ENCODE measurements at places on chromosomes 1 and 21. TPM values are rescaled to one million over a fixed set of nuclear protein-coding genes. Genes with fewer than 3 reads are reported as not detected.

CD160 gene
- 0.28 TPM for total RNA-seq

- H3K4me1 ChIP-seq = peaks cover 68% of the 10 kb centered on the region
- no peak overlapping the region for H3K27ac ChIP-seq
- no peak for DNase-seq
- peaks cover 9% of the 10 kb centered on the region for H3K36me3 ChIP-seq
- H3K4me3 ChIP-seq = peak overlapping the region; percentile 4
Measured at GRCh38 chr1:110341872-110342331, 2.7 kb downstream of the RBM15 start.

- H3K36me3 ChIP-seq = no peaks in the 10 kb centered on the region
- H3K4me3 ChIP-seq = no peak overlapping the region
- DNase-seq = no peak
Measured at GRCh38 chr1:97365026-97365425, 555.8 kb downstream of the DPYD start.

- no peak overlapping the region for H3K27ac ChIP-seq
- H3K4me3 ChIP-seq = no peak overlapping the region
- H3K27me3 ChIP-seq = no peaks in the 10 kb centered on the region
Measured at GRCh38 chr1:102858695-102859094, 249.6 kb downstream of the COL11A1 start.

INPP5B gene
- total RNA-seq = 44.5 TPM

- peaks cover 53% of the 10 kb centered on the region for H3K4me1 ChIP-seq
- no peaks in the 10 kb centered on the region for H3K36me3 ChIP-seq
- peak overlapping the region; percentile 28 for H3K4me3 ChIP-seq
Measured at GRCh38 chr1:209648931-209649776, 3.1 kb downstream of the LAMB3 start.

GRCh38 chr1:211217392-211217791 lies 41.8 kb upstream of the RCOR3 start:
- H3K36me3 ChIP-seq = no peaks in the 10 kb centered on the region
- no peak for DNase-seq
- H3K4me1 ChIP-seq = no peaks in the 10 kb centered on the region
- H3K4me3 ChIP-seq = no peak overlapping the region
- no peak overlapping the region for H3K27ac ChIP-seq

DNA sequence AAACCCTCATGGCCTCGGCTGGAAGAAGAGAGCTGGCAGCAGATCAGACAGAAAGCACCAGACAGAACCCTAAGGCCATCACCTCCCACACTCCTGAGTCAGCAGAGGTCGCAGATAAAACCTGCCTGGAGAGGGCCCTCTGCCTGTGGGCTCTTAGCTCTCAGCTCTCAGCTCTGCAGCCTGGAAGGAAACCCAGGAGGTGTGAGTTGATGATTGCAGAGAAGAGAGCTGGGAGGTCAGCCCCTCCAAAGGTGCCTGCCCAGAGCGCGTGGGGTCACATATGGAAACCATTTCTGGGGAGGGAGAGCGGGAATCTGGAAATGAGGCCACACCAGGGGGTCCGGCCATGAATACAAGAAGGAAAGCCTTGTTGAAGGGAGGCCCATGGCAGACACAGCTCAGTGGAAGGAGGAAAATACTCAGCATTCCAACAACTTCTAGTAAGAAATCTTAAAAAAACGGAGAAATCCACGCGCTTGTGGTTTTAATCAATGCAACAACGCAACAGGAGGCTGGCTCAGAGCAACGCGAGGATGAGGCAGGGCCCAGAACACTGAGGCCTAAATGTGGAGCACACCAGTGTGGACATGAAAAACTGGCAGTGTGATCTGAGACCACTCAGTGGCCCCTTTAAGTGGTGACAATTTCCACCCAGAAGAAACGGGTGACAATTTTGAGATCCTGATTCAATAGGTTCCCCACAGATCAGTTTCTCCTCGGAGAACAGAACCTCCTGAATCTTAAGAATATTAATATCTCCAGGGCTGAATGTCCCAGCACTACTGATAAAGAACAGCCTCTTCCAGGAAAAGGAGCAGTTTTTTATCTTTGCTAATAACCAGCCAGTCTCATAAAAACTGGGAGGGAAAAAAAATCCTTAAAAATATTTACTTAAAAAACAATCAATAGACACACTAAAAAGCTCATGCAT lies 45.7 kb downstream of the PSMG1 start:
- DNase-seq = no peak
- peaks cover 13% of the 10 kb centered on the region for H3K4me1 ChIP-seq
- no peaks in the 10 kb centered on the region for H3K27me3 ChIP-seq
- H3K4me3 ChIP-seq = no peak overlapping the region

GRCh38 chr1:3679098-3679555 lies 26.8 kb downstream of the TP73 start:
- H3K27me3 ChIP-seq = no peaks in the 10 kb centered on the region
- DNase-seq = no peak
- no peaks in the 10 kb centered on the region for H3K36me3 ChIP-seq
- H3K27ac ChIP-seq = no peak overlapping the region
- no peaks in the 10 kb centered on the region for H3K4me1 ChIP-seq

DNA sequence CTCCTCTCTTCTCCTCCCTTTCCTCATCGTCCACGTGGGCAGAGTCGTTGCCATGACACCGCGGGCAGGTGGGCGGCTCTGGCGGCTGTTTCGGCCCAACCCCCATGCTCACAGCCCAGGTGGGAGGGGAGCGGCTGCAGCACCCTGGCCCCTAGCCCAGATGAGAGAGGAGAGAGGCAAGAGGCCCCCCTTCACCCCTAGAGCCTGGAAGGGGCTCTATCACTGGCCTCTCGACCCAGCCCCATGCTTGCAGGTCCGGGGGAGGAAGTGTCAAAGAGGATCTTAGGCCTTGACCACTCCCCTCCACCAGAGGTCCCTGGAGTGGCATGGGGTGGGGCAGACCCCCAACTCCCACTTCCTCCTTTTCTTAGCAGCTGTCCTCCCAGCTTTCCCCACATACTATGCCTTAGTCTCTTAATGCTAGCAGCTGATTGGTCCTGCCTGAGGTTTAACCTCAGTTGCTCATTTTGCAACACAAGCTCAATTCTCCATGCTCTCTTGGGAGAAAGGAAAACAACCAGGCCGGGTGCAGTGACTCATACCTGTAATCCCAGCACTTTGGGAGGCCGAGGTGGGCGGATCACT lies 10.4 kb downstream of the DLGAP3 start:
- H3K4me3 ChIP-seq = no peak overlapping the region
- H3K4me1 ChIP-seq = no peaks in the 10 kb centered on the region
- H3K27ac ChIP-seq = no peak overlapping the region
- H3K27me3 ChIP-seq = no peaks in the 10 kb centered on the region
- no peak for DNase-seq

SH2D2A gene
- total RNA-seq = 1.1 TPM

GRCh38 chr21:27622631-27623030 lies 655.7 kb upstream of the ADAMTS5 start:
- H3K36me3 ChIP-seq = no peaks in the 10 kb centered on the region
- H3K4me1 ChIP-seq = no peaks in the 10 kb centered on the region
- DNase-seq = no peak
- H3K27me3 ChIP-seq = no peaks in the 10 kb centered on the region
- H3K4me3 ChIP-seq = no peak overlapping the region
- no peak overlapping the region for H3K27ac ChIP-seq

GRCh38 chr1:232353001-232353400 lies 276.9 kb downstream of the SIPA1L2 start:
- H3K36me3 ChIP-seq = no peaks in the 10 kb centered on the region
- no peaks in the 10 kb centered on the region for H3K27me3 ChIP-seq
- H3K4me1 ChIP-seq = no peaks in the 10 kb centered on the region
- H3K27ac ChIP-seq = no peak overlapping the region

DNA sequence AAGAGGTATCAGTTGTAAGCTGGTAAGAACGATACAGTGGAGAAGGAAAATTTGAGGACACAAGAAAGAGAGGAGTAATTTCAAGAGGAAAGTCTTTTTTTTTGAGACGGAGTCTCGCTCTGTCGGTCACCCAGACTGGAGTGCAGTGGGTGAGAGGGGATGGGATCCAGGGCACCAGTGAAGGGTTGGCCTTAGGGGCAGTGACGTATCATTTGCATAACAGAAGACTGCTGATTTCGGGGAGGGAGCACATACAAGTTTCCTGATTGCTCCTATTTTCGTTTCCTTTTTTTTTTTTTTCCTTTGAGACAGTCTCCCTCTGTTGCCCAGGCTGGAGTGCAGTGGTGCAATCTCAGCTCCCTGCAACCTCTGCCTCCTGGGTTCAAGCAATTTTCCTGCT lies 4.2 kb downstream of the S100A13 start:
- H3K4me1 ChIP-seq = peaks cover 6% of the 10 kb centered on the region
- no peak overlapping the region for H3K4me3 ChIP-seq
- DNase-seq = no peak
- no peaks in the 10 kb centered on the region for H3K36me3 ChIP-seq
- H3K27me3 ChIP-seq = no peaks in the 10 kb centered on the region

DNA sequence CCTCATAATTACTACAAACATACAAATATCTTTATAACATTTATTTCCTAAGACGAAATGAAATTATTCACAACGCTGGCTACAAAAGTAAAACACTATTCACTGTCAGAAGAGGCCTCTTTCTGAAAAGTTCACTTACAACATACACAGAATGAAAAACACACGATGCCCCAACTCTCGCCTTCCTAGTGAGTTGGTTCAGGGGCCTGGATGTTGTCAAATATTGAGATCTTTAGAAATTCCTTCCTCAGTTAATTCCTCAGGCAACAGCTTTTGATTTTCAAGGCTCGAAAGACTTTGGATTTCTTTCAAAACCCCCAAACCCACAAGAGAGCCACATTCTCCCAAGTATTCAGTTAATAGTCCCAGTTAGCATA lies 14.2 kb upstream of the KCNE1 start:
- no peak for DNase-seq
- H3K4me1 ChIP-seq = peaks cover 19% of the 10 kb centered on the region
- no peaks in the 10 kb centered on the region for H3K27me3 ChIP-seq
- H3K36me3 ChIP-seq = peaks cover 6% of the 10 kb centered on the region
- peak overlapping the region; percentile 96 for H3K27ac ChIP-seq
- peak overlapping the region; percentile 70 for H3K4me3 ChIP-seq

DNA sequence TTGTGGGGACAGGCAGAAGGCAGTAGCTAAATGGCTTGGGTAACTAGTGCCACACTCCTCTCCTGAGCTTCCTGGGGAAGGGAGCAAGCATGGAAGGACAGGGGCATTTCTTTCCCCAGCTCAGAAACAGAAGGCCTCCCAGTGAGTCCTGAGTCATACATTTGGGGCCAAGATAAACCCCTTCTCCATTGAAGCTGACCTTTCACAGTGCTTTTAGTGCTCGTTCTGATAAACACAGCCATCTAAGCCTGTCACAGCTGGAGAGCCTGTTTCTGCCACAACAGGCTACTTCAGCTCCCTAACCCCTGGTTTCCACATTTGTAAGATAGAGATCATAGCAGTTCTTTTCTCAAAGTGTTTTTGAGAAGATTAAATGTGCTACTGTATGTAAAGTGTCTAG lies 374.0 kb downstream of the LMX1A start:
- no peaks in the 10 kb centered on the region for H3K27me3 ChIP-seq
- no peaks in the 10 kb centered on the region for H3K36me3 ChIP-seq
- DNase-seq = no peak

GRCh38 chr1:246210756-246211155 lies 296.3 kb downstream of the SMYD3 start:
- H3K27me3 ChIP-seq = no peaks in the 10 kb centered on the region
- no peak for DNase-seq
- H3K27ac ChIP-seq = no peak overlapping the region
- H3K36me3 ChIP-seq = no peaks in the 10 kb centered on the region
- H3K4me3 ChIP-seq = no peak overlapping the region
- no peaks in the 10 kb centered on the region for H3K4me1 ChIP-seq

CACHD1 gene
- 5.3 TPM for total RNA-seq

- DNase-seq = no peak
- H3K4me1 ChIP-seq = peaks cover 13% of the 10 kb centered on the region
- H3K27me3 ChIP-seq = no peaks in the 10 kb centered on the region
- H3K27ac ChIP-seq = peak overlapping the region; percentile 95
- H3K4me3 ChIP-seq = no peak overlapping the region
- no peaks in the 10 kb centered on the region for H3K36me3 ChIP-seq
Measured at GRCh38 chr1:8343044-8343443, 25.1 kb downstream of the SLC45A1 start.

GRCh38 chr1:210800756-210801155 lies 333.2 kb downstream of the KCNH1 start:
- H3K27ac ChIP-seq = no peak overlapping the region
- H3K4me3 ChIP-seq = no peak overlapping the region
- no peak for DNase-seq
- H3K4me1 ChIP-seq = no peaks in the 10 kb centered on the region
- no peaks in the 10 kb centered on the region for H3K36me3 ChIP-seq
- no peaks in the 10 kb centered on the region for H3K27me3 ChIP-seq

DNA sequence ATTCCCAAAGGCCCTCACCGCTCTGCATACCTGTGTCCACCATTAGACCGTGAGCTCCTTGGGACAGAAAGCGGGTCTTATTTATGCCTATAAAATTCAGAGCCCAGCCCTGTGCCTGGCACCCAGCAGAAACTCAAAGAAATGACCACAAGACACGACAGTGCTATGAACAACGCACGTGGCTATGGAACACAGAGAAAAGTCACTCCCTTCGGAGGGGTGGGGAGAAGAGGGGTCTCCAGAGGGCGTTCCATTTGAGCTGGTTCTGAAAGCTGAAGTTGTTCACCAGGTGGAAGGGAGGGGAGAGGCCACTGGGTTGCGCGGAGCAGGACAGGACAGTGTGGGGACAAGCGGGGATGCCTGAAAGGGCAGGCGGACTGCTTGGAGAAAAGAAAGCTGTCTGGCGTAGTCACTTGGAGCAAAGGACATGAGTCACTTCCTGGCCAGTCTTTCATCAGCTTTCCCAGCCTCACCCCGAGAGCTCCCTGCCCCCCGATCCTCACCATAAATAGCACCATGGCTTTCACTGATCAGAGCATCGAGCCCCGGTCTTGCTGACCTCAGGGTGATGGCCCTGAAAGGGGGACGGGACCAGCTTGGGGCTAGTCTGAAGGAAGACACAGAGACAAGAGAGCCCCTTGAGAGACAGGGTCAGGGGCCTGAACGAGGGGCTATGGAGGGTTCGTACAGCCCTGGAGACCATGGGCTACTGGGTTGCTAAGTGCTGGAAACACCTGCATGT lies 28.5 kb downstream of the ECE1 start:
- H3K4me3 ChIP-seq = peak overlapping the region; percentile 24
- no peaks in the 10 kb centered on the region for H3K27me3 ChIP-seq

TMEM82 gene
- not detected for total RNA-seq

DNA sequence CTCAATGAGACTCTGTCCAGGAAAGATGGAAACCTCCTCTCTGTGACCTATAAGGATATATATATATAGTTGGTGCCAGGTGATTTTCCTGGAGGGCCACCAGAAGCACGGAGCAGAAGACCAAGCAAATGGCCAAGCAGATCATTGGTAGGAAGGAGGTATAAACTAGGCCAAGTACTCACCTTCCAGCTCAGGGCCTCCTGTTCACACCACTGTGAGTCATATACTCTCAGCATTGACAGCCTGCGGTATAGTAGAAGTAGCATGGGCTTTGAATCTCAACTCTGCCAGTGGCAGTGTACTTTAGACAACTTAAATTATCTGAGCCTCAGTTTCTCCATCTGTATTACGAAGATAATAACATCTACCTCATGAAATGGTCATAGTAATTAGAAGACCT lies 15.4 kb downstream of the IL12RB2 start:
- H3K4me1 ChIP-seq = no peaks in the 10 kb centered on the region
- DNase-seq = no peak
- no peaks in the 10 kb centered on the region for H3K27me3 ChIP-seq
- no peak overlapping the region for H3K4me3 ChIP-seq
- no peak overlapping the region for H3K27ac ChIP-seq

USP48 gene
- total RNA-seq = 48.9 TPM

GRCh38 chr1:4655674-4656532 lies 1.5 kb downstream of the AJAP1 start:
- H3K4me3 ChIP-seq = no peak overlapping the region
- peaks cover 17% of the 10 kb centered on the region for H3K27me3 ChIP-seq
- no peak overlapping the region for H3K27ac ChIP-seq
- H3K36me3 ChIP-seq = no peaks in the 10 kb centered on the region
- DNase-seq = no peak

TNFRSF4 gene
- not detected for total RNA-seq

All from thoracic aorta (tissue), 2 donors.